Fibroblast of the conjunctiva (primary cell): ENCODE measurements at places on chromosomes 13 and 19.

- no peak for DNase-seq
Measured at GRCh38 chr13:103030776-103031175, 35.4 kb downstream of the SLC10A2 start.

- DNase-seq: no peak
Measured at GRCh38 chr19:47506459-47506858, 8.4 kb downstream of the NAPA start.

GRCh38 chr13:50732712-50733111, 110.8 kb downstream of the DLEU7 start:
- DNase-seq: peak; percentile 62

- DNase-seq: no peak
Measured at GRCh38 chr19:7000333-7000732, 20.9 kb downstream of the MBD3L2B start.

DNA sequence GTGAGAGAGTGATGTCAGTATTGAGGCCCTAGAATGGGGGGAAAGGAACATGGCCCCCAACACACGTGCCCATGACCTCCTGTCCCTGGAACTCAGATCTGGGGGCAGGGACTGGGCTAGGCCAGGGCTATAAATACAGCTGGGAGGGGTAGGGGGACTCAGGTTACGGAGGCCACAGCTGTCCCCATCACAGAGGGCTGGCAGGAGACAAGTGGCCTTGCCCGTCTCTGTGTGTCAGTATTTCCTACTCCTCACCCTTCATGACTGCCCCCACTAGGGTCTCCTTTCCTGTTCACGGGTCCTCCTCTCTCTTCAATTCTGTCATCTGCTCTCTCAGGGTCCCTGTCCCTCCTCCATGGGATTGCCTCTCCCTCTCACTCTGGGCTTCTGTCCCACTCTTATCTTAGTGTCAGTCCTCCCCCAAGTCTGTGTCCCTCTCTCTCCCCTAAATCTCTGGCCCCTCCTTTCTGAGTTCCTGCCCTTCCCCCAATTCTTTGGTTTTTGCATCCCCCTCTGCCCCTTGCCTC, 687 bp upstream of the HRC start:
- no peak for DNase-seq

DNA sequence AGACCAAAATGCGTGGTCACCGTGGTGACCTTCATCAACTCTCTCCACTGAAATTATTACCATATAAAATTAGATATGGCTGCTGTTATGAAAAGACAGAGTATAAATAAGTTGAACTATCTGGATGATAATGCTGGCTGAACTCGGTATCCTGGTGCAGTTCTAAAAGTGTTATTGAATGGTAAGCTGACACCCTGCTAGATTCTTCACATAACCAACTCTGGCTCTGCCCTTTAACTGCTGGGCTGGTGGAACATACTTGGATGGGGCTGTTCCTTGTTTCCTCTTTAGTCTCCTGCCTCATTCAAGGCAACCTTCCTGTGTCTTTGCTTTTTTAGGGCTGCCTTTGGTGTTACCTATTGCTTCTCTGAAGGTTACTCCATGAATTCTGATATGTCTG, 106.9 kb downstream of the FGF9 start:
- DNase-seq: no peak

GRCh38 chr19:8252922-8253589, 43.9 kb downstream of the CERS4 start:
- peak; percentile 49 for DNase-seq

DNA sequence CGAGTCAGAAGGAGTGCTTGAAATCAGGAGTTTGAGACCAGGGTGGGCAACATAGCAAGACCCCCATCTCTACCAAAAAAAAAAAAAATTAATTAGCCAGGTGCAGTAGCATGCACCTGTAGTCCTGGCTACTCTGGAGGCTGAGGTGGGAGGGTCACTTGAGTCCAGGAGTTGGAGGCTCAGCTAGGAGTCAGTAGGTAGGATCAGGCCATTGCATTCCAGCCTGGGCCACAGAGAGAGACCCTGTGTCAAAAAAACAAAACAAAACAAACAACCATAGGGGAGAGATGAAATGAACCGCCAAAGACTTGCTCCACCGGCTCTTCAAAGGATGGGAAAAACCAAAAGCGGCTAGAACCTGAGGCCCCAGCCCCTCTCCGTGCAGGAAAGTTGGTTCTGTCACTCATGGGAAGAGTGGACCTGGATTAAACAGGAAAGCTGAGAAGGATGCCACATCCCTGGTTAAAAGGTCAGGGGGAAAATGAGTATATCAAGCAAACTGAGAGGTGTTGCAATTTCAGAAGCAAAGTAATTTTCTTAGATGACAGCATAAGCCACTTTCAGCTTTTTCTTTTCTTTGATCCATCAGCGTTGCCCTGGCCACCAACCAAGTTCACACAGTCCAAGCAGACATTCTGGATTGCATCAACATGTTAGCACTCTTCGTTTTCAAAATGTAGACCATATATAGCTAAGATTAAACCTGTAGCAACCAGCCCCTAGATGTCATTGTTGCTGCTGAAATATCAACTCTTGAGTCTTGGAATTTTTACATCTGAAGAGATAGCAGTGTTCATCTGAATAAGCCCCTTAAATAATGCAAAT, 8.9 kb upstream of the ZNF507 start:
- peak; percentile 38 for DNase-seq

GRCh38 chr19:16118489-16119033, 6.9 kb downstream of the RAB8A start:
- DNase-seq: no peak

DNA sequence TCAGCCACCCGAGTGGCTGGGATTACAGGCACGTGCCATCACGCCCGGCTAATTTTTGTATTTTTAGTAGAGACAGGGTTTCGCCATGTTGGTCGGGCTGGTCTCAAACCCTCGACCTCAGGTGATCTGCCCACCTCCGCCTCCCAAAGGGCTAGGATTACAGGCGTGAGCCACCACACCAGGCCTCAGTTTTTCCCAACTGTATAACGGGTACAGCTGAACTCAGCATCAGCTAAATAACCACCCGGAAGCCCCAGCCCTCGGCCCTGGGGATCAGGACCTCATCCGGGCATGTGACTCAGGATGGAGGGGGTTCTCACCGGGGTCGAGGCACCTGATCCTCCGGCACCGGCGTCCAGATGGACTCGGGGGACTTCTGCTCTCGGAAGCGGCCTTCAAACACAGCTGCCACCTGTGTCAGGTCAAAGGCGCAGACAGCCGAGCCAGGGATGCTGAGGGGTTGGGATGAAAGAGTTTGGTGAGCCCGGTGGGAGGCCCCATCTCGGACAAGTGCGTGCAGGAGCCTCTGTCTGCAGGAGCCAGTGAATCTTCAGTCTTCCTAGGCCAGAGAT, 8.9 kb downstream of the SEMA6B start:
- no peak for DNase-seq

GRCh38 chr13:114046431-114046975, 72.6 kb upstream of the C13orf46 start:
- no peak for DNase-seq

- no peak for DNase-seq
Measured at GRCh38 chr13:79079351-79079839, 326.7 kb downstream of the RBM26 start.

GRCh38 chr19:51311351-51312257, at the start of gene IGLON5:
IGLON5 (plus strand) TSS chr19:51311644; CDS start chr19:51311848, 204 bp downstream.
- no peak for DNase-seq

DNA sequence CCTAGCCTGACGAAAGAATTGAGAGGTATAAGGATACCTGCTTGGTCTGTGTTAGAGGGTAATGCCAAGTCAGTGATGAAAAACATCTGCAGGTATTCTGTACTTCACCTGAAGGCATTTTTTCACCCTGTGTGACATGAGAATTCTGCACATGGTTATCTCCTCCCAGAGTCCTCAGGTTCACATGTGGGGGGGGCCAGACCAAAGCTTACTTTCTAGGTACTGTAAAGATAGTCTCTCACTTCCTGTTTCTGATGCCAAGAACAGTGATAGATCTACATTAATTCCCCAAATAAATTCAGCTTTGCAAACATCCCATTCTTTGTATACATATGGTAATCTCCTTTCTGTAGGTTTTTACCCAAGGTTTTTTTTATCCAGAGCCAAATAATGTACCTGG, 53.4 kb downstream of the GPC6 start:
- DNase-seq: no peak

- peak; percentile 26 for DNase-seq
Measured at GRCh38 chr19:35436477-35437405, 11.3 kb upstream of the FFAR2 start.

- no peak for DNase-seq
Measured at GRCh38 chr19:46125447-46125846, 959 bp upstream of the IGFL3 start.

DNA sequence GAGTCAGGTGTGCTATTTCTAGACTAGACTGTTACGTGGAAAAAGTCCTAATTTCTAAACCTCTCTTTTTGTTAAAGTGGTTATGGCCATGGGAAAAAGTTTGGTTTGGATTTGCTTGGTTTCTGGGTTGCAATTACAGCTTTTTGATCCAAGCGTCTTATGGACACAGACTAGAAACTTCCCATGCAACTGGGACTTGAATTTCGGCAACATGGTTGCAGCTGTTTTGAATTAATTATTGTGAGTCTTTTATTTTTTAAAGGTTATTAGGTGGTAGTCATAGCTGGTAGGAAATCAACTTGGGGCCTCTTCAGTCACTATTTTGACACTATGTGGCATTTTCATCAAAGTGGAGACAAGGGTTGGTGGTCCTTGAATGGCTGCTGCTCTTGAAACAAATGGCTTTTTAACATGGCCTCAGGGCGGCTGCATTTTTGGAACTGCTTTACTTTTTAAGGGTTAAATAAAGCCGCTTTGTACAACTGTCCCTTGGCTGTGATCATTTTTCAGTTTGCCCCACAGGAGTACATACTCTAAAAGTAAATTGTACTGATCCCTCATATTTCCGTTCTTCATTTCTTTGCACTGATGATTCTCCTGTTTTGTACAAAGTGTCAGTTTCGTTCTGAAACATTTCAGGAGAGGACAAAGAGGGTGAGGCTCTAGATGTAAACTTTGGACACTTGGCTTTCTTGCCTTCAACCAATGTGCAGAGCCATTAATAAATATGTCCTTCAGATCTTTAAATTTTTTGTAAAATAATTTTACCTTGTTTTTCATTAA, 15.9 kb downstream of the HNRNPM start:
- DNase-seq: no peak

DNA sequence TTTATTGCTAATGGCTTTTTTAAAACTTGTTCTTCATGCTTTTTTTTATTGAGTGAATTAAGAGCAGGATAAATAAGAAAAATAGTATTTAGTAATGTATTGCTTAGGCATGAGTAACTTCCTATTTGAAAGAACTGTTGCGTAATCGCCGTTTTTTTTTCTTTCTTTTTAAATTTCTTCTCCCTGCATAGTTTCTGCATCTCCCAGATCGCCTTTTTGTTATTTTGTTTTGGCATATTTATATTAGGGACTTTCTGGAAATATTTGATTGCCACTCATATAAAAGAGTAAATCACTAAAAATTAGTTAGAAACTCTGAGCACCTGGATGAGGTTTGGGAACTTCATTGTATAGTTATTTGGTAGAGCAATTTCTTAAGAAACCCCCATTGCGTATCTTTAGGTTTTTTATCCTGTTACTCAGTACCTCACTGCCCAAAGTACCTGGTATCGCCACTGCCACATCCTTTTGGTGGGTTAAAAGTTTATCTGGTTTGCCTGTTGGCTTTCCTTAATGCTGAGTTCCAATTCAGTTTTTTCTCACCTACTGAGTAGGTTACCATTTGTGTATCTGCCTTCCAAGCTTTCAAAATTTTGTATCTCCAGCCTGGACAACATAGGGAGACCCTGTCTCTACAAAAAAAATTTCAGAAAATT, 36.2 kb upstream of the LPAR6 start:
- DNase-seq: peak; percentile 42

- DNase-seq: no peak
Measured at GRCh38 chr13:112657850-112658445, 31.9 kb upstream of the ATP11A start.

DNA sequence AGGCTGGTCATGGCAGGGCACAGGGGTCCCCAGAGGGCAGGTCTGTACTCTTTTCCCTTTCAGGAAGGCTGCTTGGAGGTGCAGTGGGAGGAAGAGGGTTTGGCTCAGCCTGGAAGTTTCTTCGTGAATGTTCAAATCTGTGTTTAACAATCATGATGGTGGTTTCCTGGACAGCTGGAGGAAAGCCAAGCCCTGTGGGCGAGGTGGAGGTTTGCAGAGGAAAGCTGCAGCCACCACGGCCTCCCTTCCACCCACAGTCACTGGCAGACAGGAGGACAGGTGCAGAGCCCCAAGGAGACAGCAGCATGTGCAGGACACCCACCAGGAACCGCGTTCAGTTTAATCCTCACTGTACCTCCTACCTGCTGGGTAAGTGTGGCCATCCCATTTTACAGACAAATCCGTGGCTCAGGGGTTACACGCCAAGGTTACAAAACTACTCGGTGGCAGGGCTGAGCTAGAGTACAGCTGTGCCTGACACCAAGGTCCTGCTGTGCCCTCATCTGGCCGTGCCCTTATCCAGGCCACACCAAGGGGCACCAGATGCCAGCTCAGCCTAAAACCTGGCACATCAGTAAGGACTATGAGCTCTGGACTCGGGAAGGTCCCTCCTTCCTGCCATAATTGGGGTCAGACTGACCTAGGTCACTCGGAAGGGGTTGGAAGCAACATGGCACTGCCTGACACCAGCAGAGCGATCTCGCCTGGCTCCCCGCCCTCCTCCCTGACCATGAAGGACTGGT, 34.1 kb downstream of the SUGP2 start:
- no peak for DNase-seq

DNA sequence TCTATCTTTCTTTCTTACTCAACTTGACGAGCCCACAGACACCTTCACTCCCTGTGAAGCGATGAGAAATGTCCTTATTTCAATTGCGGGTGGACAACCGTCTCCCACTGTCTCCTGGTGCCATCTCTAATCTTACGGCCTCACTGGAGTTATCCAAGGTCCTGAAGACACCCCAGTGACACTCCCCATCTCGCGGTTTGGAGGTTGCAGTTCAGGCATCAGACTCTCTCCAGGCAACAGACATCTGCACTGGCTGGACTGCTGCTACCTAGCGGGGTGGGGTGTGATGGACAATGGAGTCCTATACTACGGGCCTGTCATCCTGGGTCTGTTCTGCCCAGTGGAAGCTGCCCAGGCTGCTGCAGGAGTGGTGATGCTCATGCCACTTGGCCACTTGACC, 18.3 kb upstream of the IRS2 start:
- DNase-seq: no peak

DNA sequence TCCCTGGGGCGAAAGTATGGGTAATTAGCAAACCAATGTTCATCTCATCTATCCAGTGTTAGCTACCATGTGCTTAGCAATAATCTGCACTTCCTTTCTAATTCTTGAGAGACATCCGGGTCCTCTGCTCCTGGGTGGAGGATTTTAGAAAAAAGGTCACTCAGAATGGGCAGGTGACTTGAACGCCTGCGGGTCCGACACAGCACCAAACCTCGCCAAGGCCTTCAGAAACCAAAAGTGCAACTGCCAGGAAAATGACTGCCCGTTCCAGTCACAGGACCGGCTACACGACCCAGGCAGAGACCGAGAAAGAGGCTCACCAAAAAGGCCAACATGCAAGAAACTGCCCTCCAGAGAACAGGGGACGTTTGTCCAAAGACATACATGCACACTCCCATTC, 39.9 kb downstream of the ZNF146 start:
- no peak for DNase-seq

GRCh38 chr19:1032264-1032867, 6.0 kb downstream of the CNN2 start:
- no peak for DNase-seq

GRCh38 chr19:5814123-5814851, 9.4 kb downstream of the NRTN start:
- no peak for DNase-seq

- DNase-seq: no peak
Measured at GRCh38 chr13:106503730-106504453, 31.6 kb downstream of the EFNB2 start.
